Tibial artery (tissue), 4 donors: ENCODE measurements at places on chromosomes 5 and 9.

- DNase-seq: no peak
Observed at GRCh38 chr5:59790776-59791475, 102.6 kb downstream of the PDE4D start.

GRCh38 chr5:169637549-169638121 is 560 bp downstream of the DOCK2 start:
- DNase-seq: no peak

- DNase-seq: no peak
Observed at GRCh38 chr9:7912037-7912535, 112.5 kb upstream of the DMAC1 start.

DNA sequence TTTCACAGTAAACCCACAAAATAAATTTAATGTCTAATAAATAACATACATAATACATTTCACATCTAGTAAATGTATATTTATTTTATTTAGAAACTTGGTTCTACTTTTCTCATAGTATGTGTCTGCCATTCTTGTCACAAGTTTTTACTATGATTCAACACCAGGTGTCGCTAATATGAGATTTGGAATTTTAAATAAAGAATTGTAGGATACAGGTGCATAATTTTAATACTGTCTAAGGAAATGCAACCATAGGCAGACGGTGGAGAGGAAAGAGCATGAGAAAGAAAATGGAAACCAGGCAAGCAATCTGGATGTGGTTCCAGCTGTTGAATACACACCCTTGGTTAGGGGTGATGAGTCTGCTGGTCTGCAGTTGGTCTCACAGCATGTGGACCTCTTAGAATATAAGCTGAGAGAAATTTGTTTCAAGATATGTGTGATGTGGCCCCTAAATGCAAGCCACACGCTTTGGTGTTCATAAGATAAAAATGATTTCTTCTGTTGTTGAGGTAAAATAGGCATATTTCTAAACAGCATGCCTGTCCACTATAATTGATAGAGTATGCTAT is 114.7 kb upstream of the TXNDC8 start:
- no peak for DNase-seq

- DNase-seq: peak; percentile 75
Observed at GRCh38 chr9:137461663-137462395, 2.7 kb upstream of the NSMF start.

GRCh38 chr9:136160995-136161610 is 42.4 kb upstream of the TMEM250 start:
- DNase-seq: no peak

DNA sequence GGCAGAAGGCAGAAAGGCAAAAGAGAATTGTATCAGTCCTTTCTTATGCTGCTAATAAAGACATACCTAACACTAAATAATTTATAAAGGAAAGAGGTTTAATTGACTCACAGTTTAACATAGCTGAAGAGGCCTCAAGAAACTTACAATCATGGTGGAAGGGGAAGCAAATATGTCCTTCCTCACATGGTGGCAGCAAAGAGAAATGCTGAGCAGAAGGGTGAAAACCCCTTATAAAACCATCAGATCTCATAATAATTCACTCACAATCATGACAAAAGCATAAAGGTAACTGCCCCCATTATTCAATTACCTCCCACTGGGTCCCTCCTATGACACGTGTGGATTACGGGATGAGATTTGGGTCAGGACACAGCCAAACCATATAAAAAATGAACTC is 312.5 kb upstream of the PTGER4 start:
- DNase-seq: no peak

GRCh38 chr5:167790462-167791260 is 500.8 kb upstream of the WWC1 start:
- no peak for DNase-seq

GRCh38 chr9:27495480-27496134 is 28.5 kb upstream of the IFNK start:
- DNase-seq: no peak

- DNase-seq: no peak
Observed at GRCh38 chr5:127400946-127401670, 110.5 kb downstream of the MEGF10 start.

DNA sequence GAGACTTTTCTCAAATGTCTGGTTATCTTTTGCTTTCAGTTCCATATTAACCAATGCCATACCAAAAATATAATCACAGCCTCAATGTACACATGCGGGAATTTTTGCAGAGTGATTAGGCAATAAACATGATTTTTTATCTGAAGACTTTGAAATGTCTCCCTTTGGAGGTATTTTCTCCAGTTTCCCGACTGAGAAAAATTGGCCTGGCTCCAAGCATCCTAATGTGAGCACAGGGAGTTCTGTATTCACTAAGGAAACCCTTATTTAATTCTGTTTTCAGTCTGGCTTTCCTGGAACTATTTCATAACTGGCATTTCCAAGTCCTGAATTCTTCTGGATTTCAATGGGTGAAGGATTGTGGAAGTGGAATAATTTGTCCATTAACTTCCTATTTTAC is 8.5 kb downstream of the HCN1 start:
- no peak for DNase-seq

DNA sequence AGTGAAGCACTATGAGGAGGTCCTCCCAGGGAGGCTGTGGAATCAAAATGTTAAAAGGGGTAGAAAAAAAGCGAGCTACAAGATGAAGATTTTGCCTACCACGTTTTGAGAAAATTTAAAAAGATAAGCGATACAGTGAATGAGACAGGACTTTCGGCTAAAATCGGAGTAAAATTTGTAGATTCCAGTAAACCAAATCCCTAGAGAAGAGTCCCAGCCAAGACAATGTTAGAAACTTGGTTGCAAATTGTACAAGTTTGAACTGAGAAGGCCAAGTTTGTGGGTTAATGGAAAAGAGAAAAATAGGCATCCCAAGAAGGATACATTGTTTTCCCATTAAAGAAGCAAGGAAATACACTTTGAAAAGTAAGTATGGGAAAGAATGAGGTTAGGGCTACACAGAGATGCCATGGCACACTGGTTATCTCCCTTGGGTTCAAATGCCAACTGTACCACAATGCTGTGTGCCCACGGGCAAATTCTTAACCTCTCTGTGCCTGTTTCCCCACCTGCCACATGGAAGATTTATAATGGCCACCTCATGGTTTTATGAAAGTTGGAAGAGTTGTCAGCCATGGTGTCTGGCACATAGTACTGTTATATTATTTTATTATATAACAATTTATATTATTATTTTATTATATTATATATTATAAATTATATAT is 16.2 kb upstream of the MGAT1 start:
- no peak for DNase-seq

- DNase-seq: no peak
Observed at GRCh38 chr5:160260881-160261815, 31.8 kb downstream of the FABP6 start.

GRCh38 chr9:89655990-89656657 is 51.3 kb downstream of the GADD45G start:
- DNase-seq: no peak

DNA sequence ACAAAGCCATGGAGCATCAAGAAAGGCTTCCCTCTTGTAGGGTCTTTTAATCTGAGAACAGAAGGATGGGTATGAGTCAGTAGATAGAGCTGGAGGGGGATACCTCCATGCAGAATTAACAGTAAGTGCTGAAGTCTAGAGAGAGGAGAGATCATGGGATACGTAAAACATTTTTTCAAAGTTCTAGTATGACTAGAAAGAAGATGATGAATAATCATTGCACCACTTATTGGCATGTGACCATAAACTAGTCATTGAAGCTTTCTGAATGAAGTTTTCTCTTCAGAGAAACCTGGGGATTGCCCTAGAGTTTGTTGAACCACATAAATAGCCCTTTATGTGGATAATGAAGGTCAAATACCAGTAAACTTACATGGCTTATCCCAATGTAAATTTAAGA is 48.6 kb upstream of the PTPRD start:
- no peak for DNase-seq

DNA sequence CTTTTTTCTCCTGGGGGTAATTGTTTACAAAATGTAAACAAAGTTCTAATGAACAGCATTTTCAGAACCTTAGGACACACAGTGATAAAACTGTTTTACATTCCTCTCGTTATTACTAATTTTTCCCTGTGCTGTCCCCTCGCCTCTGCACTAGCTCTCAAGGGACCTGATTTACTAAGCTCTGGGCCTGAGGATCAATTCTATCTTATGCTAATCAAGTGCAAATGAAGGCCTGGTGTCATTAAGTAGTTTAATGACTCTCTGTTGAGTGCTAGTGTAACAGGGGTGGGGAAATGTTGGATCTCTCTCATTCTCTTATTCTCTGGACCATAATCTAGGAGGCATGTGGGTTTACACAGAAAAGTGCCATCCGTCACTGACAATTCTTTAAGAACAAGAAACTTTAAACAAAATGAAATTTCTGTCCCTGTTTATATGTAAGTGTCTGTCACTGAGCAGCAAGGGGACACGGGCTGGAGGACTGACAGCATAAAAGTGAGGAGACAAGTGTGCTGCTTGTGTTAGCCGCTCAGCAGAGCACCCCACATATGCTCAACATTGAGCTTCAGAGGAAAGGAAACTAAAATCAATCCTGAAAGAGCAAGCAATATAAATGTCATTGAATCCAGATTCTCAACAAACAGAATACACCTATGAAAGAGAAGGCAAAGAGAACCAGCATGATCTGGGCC is 115.4 kb downstream of the WDR41 start:
- DNase-seq: no peak

GRCh38 chr9:93123561-93124283 is 10.3 kb downstream of the NINJ1 start:
- DNase-seq: peak; percentile 17

GRCh38 chr5:92552206-92553160 is 1028.5 kb downstream of the NR2F1-AS1 start:
- no peak for DNase-seq

DNA sequence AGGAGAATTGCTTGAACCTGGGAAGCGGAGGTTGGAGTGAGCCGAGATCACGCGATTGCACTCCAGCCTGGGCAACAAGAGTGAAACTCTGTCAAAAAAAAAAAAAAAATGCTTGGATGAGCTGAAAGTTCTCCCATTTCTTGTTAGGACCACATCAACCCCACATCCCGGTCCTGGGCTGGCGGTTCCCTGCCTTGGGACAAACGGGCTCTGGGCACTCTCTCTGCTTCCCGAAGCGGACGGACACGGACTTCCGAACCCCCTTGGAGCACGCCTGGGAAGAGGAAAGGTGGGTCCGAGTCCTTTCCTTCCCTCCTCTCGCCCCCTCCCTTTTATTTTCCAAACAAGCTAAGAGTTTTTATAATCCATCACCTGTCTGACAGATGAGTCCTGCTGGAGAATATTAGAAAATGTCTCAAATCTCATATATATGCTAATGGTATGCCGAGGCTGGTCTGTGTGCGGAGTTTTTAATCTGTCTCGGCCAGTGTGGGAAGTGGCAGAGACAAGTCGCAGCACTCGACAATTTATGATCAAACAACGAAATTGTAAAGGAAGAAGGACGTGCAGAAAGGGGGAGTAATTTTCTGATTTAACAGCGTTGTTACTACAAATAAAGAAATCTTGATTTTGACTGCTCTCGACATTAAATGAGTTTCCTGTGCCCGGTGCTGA is 257.9 kb upstream of the IRX4 start:
- DNase-seq: no peak

- peak; percentile 19 for DNase-seq
Observed at GRCh38 chr5:138947780-138948179, 72.6 kb upstream of the LRRTM2 start.

GRCh38 chr9:134231330-134231745 is 67.0 kb upstream of the RNU6ATAC start:
- DNase-seq: no peak

DNA sequence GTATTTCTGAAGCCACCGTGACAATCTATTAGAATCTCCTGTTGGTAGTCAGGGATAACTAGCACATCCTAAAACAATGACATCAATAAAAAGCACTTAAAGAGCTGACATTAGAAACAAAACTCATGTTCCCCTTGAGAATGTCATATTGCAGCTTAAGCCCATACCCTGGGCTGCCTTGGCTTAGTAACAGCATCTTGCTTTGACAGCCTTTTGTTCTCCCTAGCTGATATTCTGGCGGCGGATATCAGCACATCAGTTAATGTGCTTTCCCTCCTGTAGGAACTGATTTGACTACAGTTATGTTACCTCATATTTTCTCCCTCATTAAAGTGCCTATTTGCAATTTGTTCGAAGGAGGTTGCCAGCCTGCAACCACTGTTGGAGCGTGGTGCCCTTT is 214.1 kb downstream of the CD180 start:
- DNase-seq: no peak

- no peak for DNase-seq
Observed at GRCh38 chr5:56561-57290, 35.2 kb upstream of the PLEKHG4B start.

- no peak for DNase-seq
Observed at GRCh38 chr5:4017076-4017803, 421.6 kb downstream of the IRX1 start.

DNA sequence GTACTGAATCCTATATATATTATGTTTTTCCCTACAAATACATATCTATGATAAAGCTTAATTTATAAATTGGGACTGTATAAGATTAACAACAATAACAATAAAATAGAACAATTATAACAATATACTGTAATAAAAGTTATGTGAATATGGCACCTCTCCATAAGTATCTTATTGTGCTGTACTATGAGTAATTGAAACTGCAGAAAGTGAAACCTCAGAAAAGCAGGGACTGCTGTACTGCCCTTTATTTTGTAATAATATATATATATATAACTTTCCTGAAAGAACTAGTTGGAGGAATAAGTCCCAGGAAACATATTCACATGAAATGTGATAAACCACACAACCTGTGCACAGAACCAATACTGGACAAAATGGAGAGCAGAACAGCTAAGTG is 77.3 kb downstream of the PAM start:
- DNase-seq: no peak

DNA sequence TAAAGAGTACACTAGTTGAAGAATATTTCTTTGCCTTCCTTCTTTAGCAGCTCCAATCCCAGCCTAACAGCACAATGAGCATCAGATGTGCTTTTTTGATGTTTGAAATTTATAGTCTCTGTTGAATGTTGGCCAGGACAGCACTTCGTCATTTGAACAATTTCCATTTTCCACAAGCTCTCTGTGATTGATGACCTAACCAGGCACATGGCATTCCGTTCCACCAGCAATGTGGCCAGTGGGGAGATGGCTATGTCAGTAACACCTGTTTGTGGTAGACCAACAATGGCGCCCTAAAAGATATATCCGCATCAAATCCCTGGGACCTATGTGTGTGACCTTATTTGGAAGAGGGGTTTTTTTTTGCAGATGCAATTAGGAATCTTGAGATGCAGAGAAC is 66.8 kb downstream of the PALM2AKAP2 start:
- no peak for DNase-seq

DNA sequence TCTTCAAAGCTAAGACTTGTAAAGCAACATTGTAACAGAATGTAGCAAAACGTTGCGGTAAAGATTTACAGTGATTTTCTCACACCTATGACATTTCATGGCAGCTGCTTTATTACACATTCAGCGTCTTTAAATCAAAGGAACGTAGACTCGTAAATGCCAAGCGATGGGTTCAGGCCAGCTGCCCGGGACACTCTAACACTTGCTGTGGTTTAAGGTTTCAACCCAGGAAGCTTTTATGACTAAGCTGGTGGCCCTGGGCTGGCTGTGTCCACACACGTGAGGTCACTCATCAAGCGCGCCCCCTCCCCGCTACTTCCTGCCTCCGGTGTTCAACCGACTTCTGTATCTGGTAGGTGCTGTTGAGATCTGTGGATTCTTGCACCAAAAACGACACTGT is 2.5 kb downstream of the SLC6A18 start:
- DNase-seq: no peak
